Activated CD4-positive, alpha-beta T cell treated with anti-CD3 and anti-CD28 coated beads, Interleukin-10, Interleukin-2, amounts not matched to agents 100 ng/mL and 50 ng/mL, durations not matched to agents 16 hours and 8 hours (primary cell): ENCODE measurements at places on chromosomes 3 and 15.

DNA sequence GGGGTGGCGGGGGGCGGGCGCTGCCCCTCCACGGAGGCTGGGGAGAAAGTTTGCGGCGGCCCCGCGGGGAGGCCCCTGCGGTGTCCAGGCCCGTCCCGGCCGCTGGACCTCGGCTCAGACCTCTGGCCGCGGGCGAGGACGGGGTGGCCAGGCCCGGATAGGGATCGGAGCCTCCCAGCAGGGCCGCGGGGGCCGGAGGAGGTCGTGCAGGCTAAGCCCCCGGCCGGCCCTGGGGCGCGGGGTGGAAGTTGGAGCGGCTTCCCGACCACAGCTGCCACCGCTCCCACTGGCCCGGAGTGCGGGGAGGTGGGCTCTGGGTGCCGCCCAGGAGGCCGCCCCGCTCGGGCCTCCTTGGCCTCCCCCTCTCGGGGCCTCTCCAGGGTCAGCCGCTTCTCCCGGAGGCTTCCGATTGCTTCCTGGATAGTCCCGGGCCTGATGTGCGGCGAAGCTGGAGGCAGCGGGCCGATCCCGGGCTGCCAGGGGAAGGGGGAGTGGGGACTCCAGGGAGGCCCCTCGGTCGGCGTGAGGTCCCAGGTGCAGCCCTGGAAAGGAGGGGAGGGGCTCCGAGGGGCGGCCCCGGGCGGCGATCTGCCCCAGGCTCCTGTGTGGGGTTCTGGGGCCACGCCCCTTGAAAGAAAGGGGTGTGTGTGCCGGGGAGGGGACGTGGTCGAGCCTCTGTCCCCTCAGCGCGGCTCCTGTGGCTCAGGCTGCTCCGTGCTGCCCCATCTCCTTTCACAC is 907 bp downstream of the PLXNA1 start:
- peak; percentile 34 for DNase-seq

DNA sequence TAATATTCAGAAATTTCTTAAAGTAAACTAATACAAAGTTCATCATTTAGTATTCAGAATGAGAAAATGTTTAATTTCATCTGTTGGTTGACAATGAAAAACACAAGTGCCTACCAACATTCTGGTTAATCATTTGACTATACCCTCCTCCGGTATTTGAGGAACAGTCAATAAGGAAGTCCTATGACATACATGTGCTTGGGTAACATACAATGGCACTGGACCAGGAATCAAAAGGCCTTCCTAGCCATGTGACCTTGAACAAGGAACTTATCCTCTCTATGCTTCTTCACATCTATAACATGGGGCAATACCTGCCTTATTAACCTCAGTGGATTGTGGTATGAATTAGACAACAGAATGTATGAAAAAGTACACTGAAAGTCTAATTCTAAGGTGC is 65.8 kb downstream of the ZNF280D start:
- no peak for DNase-seq

GRCh38 chr3:35718921-35719320 is 79.6 kb downstream of the ARPP21 start:
- DNase-seq = no peak

GRCh38 chr3:47527952-47528725 is 14.6 kb upstream of the ELP6 start:
- no peak for DNase-seq

GRCh38 chr15:26722621-26723160 is 50.2 kb downstream of the GABRB3 start:
- DNase-seq = no peak
